T-helper 2 cell (primary cell): ENCODE measurements at places on chromosomes 1 and 21.

DNA sequence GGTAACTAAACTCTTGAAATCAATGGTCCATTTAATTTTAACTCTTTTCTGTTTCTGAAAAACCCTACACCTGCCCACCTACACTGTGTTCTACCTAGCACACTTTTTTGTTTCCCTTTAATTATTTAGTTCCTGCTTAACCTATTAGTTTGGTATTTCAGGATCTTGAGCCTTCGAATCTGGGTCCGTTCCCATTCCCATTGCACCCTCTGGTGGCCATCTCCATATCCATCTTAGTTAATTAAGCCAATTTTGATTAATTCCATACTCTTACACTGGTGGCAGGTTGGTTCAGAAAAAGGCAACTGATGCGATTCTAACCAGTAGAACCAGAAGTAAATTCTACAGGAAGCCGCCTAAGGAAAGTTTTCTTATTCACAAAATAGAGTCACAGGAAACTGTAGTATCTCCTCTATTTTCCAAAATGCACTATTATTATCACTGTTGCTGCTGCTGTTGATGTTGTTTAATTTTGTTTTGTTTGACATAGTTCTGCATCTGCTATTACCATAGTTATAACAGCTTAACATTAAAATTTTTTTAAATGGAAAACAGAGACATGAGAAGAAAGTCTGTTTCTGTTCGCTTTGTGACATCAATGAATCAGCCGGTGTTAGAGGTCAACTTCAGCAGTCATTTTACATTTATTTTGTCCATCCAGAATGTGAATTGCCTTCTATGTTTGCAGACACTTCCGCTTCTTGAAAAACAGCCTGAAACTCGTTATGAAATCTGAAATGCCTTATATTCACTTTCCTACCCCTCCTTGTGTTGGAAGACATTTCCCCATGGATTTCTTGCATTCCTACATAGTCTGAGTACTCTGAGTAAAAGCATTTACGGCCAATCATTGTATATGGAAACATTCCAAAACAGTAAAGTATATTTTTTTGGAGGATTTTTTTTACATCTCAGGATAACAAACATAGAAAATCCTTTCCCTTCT, 115.5 kb upstream of the NCAM2 start:
- DNase-seq = no peak

- no peak for DNase-seq
Observed at GRCh38 chr1:43284546-43285110, 753 bp downstream of the C1orf210 start.

DNA sequence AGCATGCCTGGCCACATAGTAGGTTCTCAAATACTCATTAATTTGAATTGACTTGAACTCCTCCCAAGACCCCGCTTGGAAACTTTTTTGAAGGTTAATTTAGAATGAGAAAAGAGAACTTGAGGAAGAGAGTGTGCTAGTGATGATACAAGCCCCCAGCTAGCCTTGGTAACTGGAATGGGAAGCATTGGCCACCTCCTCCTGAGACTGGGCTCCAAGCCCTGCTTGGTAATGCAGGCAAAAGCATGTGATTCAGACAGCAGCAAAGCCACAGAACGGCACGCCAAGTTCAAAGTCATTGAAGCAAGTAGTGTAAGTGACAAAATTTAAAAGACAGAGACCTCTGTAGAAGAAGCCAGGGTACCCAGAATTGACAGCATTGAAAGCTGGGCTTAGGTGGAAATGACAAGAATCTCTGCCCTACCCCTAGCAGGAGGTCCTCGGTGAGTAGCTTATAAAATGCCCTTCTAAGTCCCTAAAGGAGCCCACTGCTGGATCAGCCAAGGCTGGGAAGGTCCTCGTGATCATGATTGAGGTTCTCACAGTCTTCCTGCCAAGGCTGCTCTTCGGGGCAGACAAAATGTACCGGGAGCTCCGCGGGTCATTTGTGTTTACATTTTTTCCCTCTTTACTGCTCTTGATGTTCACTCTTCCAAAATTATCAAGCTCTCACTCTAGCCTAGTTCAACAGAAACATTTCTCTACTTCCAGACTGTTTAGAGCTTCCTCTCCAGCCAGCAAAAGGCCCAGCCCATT, 99.4 kb downstream of the TSEN15 start:
- DNase-seq = no peak

DNA sequence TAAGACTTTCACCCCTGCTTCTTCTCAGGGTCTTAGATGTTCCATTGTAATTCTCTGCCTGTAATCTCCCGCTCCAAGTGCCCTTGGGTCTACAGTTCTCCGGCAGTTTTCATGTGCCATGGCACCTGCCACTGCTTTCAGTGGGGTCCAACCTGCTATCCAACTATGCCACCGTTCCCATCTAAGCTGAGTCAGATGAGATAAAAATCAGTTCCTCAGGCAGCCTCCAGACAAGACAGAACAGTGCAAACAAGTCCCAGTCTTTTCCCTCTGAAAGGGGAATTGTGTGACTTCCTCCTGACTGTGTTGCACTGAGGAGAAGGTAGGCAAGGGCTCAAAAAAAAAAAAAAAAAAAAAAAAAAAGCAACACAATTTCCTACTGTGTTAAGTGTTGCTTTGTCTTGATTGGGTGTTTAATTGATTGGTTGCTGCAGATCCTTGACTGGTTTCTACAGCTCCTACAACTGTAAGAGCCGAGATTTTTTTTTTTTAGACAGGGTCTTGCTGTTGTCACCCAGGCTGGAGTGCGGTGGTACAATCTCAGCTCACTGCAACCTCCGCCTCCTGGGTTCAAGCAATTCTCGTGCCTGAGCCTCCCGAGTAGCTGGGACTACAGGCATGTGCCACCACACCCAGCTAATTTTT, 50.7 kb downstream of the EBNA1BP2 start:
- DNase-seq = no peak

DNA sequence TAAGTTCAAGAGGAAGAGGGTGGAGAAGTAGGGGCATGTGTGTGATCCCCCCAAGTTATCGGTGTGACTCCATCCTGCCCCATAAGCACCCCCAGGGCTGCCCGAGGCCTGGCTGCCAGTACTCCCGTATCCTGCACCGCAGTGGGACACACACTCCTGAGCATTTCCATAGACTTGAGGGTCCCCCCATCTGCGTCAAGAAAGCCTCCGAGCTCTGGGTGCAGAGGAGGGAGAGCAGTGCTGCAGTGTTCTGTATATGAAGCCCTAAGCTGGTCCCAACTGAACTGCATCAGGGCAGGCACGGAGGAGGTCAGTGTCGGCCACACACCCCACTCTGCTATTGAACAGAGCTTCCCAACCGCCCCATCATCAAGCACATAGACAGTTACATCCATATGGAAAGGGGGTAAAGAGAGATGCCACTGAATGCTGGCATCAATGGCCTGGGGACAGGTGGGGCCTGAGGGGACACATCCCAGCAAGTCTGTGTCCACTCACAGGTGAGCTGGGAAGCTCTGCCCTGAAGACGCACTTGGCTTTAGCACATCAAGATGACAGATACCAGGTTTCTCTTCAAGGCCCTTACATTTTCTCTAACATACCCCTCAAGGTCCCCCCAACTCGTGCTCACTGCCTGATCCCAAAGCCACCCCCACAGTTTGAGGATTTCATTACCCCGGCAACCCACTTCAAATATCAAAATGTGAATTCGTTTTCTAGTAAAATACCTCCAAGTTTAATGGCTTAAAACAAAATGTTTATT, 64.3 kb downstream of the EVA1C start:
- no peak for DNase-seq

GRCh38 chr1:11412141-11412540, 66.8 kb upstream of the DISP3 start:
- no peak for DNase-seq

DNA sequence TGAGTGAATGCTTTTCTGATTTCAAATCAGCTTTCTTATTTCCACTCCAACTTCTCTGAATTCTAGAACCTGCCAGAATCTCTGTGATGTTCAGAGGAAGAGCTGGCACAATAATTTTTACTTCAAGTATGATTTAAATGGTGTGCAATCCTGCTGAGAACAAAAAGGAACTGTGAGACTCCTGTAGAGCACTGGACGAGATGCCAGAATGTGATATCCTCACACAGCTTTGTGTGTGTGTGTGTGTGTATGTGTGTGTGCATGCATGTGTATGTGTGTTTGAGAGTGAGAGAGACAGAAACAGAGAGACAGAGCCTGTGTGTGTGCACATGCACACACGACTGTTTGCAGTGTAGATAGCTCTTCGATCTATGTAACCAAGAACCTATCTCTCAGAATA, 713.6 kb upstream of the ZP4 start:
- DNase-seq = no peak

DNA sequence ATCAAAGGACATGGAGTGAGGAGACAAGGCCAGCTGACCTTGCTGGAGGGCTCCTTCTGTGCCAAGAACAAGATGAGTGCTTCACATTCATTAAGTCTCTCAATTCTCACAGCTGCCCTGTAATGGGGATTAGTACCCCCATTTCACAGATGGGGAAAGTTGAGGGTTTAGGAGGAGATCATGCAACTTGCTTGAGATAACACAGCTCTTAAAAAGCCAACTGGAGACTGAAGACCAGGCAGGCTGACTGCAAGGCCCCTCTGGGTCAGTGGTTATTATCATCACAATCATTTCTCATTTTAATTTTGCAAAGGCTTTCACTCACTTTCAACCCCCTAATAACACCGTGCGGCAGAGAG, 46.8 kb downstream of the GPR161 start:
- DNase-seq = no peak
